ENCODE measurements at places on chromosomes 2 and 18.

DNA sequence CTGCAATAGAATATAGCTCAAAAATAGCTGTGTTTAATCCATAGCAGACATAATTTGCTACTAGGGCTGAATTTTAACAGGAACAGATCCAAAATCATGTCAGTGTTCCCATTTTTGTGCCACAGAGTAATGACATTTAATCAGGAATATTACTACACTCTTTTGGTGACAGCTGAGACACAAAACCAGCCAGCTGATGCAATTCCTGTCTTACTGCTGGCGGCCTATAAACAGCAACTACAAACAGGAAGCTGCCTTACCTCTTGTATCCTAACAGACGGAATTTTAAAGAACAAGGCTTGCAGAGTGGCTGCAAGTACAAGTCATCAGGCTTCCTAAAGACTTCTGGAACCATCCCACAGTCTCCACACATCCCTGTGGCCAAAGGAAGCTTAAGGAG lies 218.1 kb downstream of the ZNF521 start:
- DNase-seq: no peak

DNA sequence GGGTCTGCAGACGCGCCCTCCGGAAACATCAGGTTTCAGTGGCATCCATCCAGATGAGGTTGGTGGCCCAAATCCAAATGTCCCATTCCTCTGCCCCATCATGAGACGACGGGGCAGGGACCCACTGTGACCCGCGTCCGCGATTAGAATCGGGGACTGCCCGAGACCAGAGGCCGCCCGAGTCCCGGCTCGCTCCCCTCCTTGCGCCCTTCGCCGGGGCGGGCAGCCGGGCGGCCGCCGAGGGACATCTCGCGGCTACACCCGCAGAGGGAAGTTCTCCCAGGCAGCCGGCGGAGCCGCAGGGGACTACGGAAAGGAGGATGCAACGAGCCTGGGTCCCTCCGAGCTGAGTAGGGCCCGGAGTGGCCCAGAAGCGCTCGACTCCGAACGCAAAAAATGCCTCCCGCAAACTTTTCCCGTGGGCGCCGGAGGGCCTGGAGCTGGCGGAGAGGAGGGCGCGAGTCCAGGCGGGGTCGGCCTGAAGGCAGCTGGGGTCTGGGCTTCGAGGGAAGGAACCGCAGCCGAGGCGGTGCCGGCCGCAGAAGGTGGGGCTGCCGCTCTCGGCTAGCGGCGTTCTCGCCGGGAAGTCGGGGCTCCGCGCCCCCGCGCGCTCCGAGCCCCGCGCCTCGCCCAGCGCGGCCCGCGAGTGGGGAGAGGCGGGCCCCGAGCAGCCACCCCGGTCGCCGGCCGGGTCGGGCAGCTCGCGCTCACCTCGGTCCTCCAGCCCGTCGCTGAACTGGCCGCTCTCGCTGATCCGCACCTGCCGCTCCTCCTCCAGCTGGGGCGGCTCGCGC lies 580 bp downstream of the TMEM163 start:
- no peak for DNase-seq

- DNase-seq: no peak
Observed at GRCh38 chr2:154402213-154402612, 296.3 kb upstream of the KCNJ3 start.

DNA sequence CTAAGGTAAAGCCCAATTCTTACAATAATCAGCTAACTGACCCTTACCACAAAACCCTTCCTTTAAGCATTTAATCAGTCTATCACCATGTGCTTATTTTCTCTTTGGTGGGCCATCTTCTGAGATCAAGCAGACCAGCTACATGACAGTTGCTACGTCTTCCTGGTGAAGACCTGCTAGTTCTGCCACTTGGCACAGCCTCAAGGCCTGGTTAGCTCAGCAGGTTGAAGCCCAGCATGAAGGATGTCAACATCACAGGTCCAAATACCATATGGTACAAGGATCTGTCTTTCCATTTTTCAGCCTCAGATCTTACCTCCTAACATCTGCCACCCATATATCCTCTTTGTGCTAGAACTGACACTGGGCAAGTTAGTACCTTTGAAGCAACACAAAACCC lies 636.9 kb downstream of the LRP1B start:
- no peak for DNase-seq

DNA sequence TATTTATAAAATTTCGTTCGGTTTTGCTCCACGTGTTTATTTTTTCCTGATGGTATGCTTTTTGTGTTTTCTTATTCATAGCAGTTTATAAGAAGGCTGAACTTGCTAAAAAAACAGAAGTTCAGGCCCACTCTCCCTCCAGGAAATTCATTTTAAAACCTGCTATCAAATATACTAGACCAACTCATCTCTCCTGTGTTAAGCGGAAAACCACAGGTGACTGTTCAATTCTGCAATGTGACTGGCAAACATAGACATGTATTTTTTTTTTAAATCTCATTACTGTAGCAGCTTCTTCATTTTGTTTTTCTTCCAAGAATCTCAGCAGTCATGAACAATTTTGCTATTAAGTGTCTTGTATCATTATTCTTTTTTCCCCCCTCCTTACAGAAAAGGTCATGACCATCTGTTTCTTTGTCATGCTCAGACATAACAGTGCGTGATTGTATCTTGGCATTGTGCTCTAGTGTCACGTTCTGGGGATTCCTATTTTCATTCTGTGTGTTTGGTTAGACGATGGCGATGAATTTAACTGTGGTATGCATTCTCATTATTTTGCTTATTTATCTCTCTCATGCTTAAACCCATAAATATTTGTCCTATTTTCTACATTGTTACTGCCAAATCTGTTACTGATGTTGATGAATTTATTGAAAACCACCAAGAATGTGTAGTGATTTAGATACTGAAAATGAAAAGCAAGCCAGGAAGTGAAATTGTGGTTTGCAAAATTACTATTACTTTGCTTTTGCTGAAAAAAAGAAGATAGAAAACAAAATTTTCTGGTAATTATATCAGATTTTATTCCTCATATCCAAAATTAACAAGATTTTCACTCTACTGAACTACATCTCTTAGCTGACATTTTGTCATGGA lies 74.6 kb upstream of the UNC80 start:
- DNase-seq: no peak

DNA sequence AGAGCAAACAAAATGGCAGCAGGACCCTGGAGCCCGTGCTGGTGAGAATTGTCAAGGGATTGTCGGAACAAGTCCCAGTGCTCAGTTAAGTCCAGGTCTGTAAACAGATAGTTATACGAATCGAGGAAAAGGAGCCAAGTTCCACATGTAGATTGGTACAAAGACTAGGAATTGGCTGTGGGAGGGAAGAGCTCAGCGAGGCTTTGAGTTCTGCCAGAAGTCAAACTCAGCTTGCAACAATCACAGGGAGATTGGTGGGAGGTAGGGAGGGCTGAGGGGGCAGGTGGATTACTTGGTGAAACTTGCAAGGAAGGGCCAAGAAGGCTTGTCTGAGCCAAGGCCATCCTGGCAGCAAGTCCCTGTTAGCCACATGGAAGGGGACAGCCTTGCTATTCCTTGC lies 217.8 kb upstream of the ARL4C start:
- no peak for DNase-seq

- DNase-seq: no peak
Observed at GRCh38 chr2:236302555-236302954, 38.3 kb upstream of the ASB18 start.

DNA sequence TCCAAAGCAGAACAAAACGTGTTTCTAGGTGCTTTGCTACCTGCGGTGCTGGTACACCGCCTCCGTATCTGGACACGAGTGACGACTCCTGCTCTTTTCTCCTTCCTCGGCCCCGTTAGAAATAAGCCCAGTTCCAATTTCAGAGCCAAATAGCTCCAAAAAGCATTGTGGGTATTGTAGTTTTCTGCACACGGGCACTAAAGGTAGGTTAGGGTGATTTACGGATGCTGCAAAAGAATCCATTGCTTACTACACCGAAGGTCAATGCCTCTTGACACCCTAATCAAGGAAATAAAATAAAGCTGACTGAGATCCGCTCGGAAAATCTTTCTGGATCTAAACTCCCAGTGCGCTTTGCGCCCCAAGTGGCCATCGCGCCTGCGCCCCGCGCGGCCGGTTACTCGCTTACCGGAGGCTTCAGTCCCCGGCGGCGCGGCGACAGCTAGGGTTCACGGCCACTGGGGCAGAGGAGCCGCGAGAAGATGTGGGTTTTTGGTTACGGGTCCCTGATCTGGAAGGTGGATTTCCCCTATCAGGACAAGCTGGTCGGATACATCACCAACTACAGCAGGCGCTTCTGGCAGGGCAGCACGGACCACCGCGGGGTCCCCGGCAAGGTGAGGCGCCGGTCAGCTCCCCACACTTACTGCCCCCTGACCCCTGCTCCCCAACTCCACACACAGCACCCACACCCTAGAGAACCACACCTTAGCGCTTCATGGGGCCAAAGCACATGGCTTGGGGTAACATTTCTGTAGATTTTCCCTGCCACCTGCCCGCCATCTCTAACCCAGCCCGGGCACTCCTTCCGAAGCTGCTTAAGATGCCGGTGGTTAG lies at the start of gene CHAC2:
Gene CHAC2 (plus strand): TSS at position 400 of the 837 bp plus-strand sequence. CDS start 83 bp downstream, at position 483.
- DNase-seq: peak; percentile 88

- no peak for DNase-seq
Observed at GRCh38 chr2:113208396-113208795, 34.6 kb downstream of the PSD4 start.

DNA sequence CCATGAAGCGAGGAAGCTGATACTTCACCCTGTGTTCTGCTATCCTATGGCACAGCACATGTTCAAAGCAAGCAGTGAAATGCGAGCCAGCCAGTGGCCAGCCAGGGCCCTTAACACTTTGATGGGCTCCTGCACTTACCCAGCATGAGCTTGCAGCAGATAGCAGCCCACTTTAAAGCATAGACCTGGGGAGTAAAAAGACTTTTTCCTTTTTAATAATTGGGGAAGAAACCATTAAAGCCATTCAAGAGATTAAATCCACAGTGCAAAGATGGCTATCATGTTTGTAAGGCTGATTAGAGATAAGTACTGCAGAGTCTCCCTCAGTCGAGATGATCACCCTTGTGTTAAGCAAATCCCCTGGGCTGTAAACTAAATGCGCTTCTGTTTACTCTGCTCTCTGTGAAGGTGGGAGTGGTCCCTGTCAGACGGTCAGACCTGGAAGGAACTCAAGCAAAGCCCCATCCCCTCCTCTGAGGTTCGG lies 15.7 kb downstream of the CCBE1 start:
- no peak for DNase-seq

DNA sequence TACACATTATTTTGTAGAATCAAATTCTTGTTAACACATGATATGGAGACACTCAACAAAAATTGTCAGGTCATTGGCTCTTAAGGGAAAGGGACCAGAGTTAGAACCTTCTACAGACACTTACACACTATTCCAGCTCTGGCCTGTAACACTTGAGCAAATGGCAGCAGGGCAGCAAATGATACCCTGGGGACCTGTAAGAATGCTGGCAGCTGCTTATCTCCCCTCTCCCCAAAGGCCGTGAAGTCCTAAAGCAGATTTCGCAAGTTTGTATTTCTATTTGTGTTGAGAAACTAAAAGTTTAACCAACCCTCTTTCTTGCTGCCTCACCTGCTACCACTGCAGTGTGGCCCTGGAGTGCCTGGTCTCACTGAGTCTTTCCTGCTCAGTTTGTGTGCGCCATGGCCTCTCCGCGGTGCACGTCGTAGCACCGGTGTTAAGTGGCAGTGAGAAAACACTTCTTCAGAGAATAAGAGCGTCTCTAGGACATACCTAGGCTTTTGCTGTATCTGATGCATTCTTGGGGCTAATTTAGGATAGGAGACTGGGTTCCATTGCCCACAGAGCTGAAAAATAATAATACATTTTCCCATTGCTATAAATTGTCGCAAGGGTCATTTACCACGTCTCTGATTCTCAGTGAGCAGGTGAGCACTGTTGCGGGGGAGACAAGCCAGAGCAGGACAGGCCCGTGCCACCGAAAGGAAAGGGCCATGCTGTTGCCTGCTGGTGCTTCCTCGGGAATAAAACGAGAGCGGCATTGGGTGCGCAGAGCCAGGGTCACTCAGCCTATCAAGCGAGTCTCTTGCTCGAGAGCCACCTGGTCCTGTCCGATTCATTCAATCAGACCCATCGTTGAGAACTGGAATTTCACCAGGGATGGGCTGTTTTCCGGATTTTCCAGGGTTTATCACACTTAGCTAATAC lies 204.9 kb downstream of the PTGR3 start:
- no peak for DNase-seq

- DNase-seq: no peak
Observed at GRCh38 chr2:196294516-196294909, 123.1 kb upstream of the STK17B start.

DNA sequence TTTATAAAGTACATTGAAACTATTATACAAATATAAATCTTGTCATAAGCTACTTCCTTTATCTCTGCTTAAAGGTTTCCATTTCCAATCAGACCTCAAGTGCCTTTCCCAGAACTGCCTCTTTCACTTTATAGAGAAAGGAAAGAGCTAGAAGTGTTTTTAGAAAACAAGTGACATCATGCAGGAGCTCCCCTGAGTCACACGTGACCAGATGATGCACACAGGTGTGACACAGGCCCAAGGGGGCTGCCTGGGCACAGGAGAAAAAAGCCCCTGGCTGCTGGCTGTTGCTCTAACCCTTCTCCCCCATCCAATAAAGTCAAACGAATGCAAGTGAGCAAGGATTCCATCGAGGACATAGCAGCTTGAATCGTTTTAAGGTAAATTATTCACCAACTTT lies 21.4 kb upstream of the SH3BP4 start:
- no peak for DNase-seq

- DNase-seq: no peak
Observed at GRCh38 chr2:236338495-236339184, 74.4 kb upstream of the ASB18 start.

GRCh38 chr2:233418761-233419546 lies 64.7 kb downstream of the DGKD start:
- peak; percentile 49 for DNase-seq
